ENCODE measurements at places on chromosomes 7 and 10.

DNA sequence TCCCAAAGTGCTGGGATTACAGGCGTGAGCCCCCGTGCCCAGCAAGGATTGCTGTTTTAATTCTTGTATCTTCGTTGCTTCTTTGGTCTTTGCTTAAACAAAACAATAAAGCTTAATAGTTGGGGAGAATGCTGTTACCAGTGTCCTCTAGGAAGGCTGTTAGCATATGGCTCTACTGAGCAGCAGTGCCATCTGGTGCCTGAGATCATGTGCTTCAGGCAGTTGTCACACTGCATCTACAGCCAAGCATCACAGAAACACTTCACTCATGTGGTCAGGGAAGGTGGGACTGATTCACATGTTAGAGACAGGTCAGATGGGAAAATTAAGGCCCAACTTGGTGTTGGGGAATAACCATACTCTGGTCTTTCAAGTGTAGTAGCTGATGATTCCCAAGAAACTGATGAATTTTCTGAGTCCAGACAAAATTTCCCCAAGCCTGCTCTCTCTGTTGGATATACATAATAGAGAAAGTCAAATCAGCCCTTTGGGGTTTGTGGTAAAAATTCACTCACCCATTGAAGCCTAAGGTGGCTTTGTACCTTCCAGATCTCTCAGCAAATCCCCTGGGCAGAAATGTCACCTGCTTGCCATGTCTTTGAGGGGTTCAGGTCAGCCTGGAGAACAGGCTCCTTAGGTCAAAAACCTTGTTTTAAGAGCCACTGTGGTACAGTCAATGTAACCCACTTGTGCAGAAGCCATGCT is 28.4 kb downstream of the UBE2D4 start:
- DNase-seq = peak; percentile 81

- DNase-seq = no peak
Observed at GRCh38 chr7:135930565-135931461, 46.3 kb downstream of the MTPN start.

- DNase-seq = no peak
Observed at GRCh38 chr10:69939061-69939460, 113.6 kb upstream of the MACROH2A2 start.

- no peak for DNase-seq
Observed at GRCh38 chr10:99443500-99443899, 13.1 kb upstream of the GOT1 start.

GRCh38 chr7:69839782-69840181 is 241.5 kb downstream of the AUTS2 start:
- peak; percentile 67 for DNase-seq

DNA sequence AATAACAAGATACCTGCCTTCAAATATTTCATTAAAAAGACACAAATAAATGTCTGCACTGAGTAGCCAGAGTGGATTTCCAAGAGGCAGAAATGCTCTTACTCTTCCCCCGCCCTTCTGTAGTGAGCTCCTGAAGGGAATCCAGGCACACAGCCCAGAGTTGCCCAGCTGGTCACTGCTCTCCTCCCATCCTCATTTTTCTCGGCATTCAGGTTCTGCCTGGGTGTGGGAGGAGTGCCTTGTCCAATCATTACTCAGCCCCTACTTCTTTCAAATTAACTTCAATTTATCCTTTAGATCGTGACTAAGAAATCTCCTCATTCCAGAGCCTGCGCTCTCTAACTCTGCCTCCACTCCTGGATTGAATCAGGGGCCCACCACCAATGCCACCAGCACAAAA is 12.2 kb downstream of the CCDC6 start:
- DNase-seq = no peak

GRCh38 chr10:79353000-79353406 is 5.7 kb downstream of the PPIF start:
- no peak for DNase-seq
